ENCODE measurements at places on chromosomes 1 and 21.

DNA sequence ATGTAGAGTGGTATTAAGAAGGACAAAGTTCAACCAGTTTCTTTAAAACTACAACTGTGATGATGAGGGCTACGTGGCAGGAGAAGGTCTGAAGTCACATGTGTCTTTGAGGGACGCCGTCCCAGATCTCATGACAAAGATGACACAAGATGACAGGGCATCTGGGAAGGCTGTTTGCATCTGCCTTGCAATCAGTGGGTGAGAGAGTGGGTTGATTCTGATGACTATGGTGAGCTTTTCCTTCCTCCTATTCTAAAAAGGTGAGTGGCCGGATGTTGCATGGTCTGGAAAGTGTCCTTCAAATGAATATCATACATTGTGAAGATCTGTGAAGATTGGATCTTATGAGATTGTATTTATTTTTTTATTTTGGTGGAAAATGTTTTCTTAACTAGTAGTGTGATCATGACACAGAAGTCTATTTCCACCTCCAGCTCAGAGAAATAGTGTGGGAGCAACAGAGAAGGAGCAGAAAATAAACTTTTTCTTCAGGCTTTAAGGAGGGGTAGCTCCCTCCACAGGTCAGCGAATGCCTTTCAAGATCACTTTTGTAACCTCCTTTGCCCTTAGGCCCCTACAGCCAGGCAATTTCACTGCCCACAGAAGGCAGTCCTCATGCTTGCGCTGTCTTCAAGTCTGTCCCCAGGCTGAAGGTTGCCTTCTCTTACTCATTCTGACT, 76.0 kb upstream of the ATF3 start:
- DNase-seq: no peak

DNA sequence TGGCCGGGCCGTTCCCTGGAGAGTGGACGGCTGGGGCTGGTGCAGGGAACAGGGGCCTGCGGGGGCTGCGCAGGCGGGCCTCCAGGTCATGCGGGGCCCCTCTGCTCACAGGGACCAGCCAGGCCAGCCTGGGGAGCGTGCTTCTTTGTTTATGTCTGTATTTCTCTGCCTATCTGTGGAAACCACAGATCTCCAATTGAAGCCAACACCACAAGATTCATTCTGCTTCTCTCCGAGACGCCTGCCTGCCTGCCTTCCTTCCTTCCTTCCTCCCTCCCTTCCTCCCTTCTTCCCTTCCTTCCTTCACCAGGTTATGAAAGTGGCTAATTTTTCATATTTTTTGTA, 39.9 kb upstream of the HMGN1 start:
- DNase-seq: no peak

GRCh38 chr21:43697758-43698643, 20.9 kb upstream of the PDXK start:
- DNase-seq: peak; percentile 45

DNA sequence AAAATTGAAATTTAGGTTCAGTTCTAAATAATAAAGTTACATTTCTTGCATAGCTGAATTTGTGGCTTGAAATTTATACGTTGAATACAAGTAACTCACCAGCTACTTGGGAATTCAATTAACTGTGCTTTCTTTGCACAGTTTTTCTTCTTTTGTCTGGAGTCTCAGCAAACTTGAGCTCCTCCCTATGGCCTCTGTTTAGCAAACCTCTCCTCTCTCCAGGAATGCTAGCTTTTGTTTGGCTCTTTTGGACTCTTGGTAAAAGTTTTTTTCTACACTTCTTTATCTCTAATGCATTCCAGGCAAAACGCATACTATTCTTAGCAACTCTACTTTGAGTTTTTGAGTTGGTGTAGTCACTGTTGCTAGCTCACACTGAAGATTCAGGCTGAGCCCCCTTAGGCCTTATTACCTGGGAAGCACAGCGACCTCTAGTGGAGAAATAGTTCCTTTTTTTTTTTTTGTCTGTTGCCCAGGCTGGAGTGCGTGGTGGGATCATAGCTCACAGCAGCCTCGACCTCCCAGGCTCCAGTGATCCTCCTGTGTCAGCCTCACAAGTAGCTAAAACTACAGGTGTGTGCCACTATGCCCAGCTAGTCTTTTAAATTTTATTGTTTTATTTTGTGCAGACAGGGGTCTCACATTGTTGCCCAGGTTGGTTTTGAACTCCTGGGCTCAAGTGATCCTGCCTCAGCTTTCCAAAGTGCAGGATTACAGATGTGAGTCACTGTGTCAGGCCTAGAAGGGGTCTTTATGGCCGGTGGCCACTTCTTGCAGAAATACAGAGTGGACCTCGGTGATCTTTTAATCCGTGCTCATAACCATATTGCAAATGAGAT, 61.7 kb downstream of the CASQ2 start:
- DNase-seq: peak; percentile 59

GRCh38 chr1:101278845-101279244, 42.0 kb downstream of the S1PR1 start:
- DNase-seq: no peak

Measured in fibroblast of skin of right biceps (primary cell).